NCI-H69 (cell line): ENCODE measurements at places on chromosomes 2 and 18.
A peak's percentile ranks its signal among the peaks of the same experiment; 100 is the strongest.

GRCh38 chr2:112705575-112705974 is 15.2 kb upstream of the NT5DC4 start:
- DNase-seq = no peak

DNA sequence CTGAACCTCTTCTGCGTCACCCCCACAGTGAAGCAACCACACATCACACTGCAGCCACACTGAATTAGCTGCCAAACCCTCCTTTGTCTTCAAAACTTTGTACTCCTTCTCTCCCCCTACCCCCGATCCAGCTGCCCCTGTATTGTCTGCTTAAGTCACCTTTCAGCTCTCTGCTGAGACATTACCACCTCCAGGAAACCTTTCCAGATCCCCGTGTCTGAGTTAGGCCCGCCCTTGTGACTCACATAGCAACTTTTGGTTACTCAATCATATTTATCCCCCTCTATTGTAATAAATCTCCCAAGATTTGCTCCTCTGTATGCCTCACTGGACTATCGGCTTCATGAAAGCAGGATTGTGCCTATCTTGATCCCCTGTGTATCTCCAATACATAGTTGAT is 82.8 kb upstream of the CDCA7 start:
- DNase-seq = peak; percentile 2

DNA sequence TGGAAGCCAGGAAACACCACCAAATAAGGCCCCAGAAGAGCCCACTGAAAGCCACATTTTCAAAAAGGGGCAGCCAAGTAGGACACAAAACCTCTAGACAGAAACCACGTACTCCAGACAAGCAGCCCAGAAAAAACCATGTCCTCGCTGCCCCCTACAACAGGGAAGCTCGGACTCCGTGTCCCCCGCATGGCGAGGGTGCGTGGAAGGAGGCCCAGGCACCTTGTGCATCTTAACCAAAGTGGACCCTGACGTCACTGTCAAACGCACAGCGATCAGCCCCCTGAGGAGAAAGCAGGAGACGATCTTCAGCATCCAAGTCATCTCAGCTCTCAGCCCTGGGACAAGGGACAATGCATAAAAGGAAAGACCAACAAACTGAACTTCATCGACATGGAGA is 168.4 kb downstream of the EIPR1 start:
- DNase-seq = no peak

GRCh38 chr2:147520817-147521216 is 324.0 kb upstream of the ACVR2A start:
- no peak for DNase-seq

DNA sequence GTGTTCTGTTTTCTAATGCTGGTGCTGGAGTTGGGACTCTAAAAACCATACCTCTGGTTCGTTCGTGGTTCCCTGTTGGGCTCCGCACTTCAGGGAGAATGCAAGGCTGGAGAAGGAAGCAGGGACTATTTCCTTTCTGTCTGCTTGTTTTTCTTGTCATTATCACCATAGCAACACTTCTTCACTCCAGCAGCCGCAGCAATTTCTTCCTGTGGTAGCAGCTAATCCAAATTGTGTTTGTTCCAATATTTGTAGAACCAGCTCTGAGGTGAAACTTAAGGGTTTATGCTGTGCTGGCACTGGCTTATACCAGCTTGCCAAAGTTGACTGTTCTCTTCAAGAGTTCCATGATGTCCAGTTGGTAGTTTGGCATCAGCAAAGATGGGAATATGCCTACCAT is 301.4 kb upstream of the SYT4 start:
- DNase-seq = peak; percentile 89
